ENCODE measurements at places on chromosomes 13 and 19.

DNA sequence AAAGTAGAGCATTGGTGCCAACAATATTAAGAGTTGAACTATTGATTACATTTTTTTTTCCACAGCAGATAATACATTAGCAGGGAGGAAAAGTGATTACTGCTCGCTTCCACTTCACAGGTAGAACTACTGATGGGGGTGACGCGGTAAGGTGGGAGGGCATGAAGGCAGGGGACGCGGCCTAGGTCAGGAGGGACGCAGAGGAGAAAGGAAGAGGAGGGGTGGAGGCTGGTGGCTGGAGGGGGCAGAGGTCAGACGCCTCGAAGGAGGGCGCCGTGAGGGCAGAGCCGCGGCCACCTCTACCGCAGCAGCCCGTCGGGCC, 287 bp upstream of the B3GLCT start:
- no peak for DNase-seq

GRCh38 chr13:85347251-85347650, 452.0 kb downstream of the SLITRK6 start:
- DNase-seq, result no peak

DNA sequence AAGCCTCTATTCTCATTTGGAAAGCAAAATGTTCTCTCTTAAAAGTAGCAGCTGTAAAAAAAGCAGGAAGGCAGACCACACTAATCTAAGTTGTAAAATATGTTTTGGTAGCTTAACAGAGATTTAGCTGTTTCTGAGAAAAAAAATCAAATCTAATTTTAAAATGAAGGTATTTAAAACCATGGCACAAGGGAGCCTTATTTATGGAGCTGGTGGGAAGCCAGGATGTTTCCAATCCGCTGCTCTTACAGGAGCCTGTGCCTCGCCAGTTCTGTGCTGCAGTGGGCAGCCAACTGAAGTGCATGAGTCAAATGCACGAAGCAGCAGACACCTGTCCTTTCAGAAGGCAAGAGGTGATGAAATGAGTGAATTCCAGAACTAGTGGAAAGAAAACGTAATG, 28.2 kb downstream of the GPC6 start:
- DNase-seq, result no peak

- DNase-seq, result no peak
These were observed 26.3 kb downstream of the ARID3A start for GRCh38 chr19:952049-952679.

GRCh38 chr19:40638327-40638726, 37.2 kb downstream of the LTBP4 start:
- no peak for DNase-seq

DNA sequence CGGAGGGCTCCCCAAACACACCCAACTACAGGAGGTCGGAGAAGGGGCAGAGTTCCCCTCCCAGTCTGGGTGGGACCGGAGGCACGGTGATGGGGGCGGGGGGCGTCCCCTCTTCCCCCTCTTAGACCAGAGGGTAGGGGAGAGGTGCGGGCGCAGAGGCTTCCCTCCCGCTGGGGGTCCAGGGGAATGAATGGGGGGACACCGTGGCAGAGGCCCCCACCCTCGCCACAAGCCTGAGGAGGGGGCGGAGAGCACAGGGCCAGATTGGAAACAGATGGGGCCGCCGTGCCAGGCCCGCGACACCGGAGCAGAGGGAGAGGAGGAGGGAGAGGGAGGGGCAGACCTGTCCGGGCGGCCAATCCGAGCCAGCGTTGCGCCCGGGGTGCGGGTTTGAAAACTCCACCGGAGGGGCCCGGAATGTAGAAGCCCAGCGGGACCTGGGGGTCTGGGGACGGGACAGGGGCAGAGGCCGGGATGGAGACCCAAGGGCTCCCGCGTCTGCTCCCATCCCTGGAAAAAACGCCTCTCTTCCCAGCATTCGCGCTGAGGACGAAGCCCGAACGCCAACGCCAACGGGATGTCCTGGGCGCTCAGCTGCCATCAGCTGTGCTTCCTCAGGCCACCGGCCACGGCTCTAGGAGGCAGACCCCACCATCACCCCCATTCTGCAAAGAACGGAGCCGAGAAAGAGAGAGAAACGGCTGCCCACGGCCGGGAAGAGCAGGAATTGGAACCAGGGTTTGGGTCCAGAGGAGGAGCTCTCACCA, 46.8 kb downstream of the PTPRS start:
- DNase-seq, result no peak

GRCh38 chr13:45133396-45134118, 13.2 kb downstream of the GTF2F2 start:
- DNase-seq, result no peak

- DNase-seq, result peak; percentile 57
These were observed 9.4 kb downstream of the LTBP4 start for GRCh38 chr19:40610396-40611064.
